ENCODE measurements at places on chromosomes 3 and 15.

DNA sequence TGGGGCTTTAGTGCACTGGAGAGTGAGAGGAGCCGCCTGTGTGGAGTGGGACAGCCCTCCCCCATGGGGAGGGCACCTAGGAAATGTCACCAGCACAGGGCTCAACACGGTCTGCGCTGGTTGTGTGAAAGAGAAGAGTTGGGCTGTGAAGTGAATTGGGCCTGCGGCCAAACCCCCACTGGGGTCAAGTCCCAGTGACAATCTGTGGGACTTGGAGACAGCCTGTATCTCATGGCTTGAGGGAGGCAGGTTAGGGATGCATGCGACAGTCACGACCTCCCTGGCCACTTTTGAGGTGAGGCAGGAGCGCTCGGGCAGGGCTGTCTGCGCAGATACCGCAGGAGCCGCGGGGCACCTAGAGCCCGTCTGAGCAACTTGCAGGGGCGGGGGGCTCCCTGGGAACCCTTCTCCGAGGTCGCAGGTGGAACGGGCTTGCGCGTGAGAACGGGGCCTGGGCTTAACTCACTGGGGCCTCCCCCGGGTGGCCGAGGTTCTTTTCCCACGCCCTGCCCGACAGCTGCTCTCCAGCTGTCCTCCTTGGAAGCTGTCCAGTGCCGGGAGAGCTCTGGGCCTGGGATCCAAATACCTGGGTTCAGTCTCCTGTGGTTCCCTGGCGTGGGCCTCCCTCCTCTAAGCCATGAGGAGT is 77.4 kb downstream of the SNRK start:
- no peak for DNase-seq

- DNase-seq = no peak
Observed at GRCh38 chr15:37106490-37107001, 6.2 kb upstream of the MEIS2 start.

GRCh38 chr3:4476496-4476895 is 9.4 kb upstream of the SUMF1 start:
- DNase-seq = no peak

DNA sequence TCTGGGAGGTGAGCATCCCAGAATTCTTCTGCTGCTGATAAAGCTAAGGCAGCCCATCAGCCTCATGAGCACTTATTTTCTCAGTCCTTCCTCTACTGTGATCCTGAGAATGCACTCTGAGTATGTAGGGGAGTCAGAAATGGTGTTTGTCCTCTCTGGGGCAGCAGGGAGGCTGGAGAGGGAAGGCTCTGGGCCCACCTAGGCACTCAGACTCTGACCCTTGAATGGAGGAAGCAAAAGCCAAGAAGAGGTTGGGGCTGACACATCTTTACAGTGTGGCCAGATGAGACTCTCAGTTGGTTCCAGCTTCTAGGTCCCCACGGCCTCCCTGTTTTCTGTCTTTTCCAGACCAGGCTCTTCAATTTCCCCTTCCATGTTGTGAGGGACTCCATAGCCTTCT is 36.1 kb upstream of the BLM start:
- no peak for DNase-seq

DNA sequence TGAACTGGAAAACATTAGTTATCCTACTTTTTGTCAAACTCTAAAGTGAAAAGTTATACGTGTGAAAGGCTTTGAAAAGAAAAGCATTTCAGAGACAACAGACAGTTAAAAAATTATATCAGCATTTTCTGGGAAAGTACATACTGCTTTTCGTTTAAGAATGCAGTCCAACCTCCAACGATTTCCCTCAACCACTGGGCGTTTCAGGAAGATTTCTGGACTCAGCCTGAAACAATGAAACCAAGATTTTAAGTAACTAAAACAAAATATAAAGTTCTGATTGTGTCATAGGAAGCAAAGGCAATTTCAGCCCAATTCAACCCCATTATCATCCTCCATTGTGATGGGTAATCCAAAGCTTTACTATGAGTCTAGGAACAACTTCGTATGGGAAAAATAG is 110.7 kb downstream of the PLD1 start:
- no peak for DNase-seq

GRCh38 chr3:65824166-65824565 is 214.6 kb downstream of the MAGI1 start:
- DNase-seq = no peak

- DNase-seq = no peak
Observed at GRCh38 chr3:24596626-24597025, 102.0 kb upstream of the THRB start.

DNA sequence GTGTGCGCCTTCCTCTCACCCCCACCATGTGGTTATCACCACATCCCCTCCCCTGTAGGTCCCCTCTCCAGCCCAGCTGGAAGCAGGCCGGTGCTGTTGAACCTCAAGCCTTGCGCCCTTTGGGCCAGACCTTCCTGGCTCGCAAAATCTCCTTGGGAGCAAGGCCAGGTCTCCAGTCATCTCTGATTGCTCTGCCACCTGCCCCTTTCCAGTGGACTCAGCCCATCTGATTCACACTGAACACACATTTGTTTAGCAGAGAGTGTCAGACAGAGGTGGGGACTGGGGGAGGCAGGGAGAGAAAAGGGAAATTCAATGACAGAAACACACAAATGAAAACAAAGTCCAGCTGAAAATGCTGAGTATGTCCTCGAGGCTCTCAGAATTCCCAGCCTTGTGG is 119.4 kb downstream of the TPRA1 start:
- no peak for DNase-seq

DNA sequence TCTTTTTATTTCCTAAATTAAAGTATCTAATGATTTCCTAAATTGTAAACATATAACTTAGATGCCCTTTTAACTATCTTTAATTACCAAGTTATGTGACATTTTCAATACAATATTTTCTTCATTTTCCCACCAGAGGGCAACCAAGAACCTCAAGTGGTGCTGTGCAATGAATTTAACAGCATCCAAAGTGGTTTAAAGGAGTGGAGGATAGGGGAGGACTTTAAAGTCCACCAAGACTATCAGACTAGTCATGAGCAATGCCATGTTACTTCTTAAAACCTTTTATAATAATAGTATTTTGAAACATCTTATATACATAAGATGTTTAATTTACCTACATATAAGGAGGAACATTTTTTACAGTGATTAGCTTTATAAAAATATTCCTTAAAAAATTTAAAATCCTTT is 74.4 kb downstream of the DLG1 start:
- DNase-seq = no peak

DNA sequence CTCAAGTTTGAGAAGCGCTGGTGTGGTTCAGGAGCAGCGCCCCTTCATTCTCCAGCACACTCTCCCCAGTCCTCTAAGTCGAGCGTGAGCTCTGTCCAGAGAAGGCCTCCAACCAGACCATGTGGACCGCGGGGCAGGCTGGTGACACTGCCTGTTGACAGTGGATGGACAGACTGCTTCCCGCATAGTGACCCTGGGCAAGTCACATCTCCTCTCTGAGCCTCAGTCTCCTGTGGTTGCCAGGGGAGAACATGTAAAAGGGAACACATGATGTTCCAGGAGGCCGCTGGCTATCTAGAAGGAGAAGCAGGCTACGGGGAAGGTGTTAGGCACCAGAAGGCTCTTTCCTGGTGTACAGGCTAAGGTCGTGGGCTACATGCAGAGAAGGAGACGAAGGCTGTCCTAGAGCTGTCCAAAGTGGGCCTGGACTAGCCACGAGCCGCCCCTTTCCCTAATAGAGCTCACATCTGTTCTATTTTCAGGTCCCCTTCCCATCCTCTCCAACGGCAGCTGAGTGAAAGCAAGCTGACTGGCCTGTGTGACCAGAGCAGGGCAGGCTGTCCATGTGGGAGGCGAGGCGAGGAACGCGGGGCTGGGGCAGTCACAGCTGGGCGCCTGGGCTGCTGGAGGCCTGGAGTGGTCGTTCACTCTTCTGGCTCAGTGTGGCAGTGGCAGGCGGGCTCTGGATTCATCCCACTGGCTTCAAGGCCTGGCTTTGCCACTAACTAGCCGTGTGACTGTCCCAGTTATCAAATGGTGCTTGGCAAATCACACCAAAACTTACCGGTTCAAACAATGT is 11.1 kb downstream of the ISG20 start:
- no peak for DNase-seq

DNA sequence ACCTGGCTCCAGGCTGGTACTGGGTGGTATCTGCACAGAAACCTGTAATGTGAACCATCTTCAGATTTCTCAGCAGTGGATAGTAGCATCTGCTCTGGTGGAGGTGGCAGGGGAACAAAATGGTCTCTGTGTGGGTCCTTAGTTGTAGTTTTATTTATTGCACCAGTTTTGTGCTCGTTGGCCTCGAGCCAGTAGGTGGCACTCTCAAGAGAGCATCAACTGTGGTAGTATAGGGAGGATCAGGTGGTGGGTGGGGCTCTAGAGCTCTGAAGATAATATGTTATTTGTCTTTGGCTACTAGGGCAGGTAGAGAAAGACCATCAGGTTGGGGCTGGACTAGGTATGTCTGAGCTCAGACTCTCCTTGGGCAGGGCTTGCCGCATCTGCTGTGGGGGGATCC is 254.0 kb upstream of the GPR149 start:
- DNase-seq = no peak

DNA sequence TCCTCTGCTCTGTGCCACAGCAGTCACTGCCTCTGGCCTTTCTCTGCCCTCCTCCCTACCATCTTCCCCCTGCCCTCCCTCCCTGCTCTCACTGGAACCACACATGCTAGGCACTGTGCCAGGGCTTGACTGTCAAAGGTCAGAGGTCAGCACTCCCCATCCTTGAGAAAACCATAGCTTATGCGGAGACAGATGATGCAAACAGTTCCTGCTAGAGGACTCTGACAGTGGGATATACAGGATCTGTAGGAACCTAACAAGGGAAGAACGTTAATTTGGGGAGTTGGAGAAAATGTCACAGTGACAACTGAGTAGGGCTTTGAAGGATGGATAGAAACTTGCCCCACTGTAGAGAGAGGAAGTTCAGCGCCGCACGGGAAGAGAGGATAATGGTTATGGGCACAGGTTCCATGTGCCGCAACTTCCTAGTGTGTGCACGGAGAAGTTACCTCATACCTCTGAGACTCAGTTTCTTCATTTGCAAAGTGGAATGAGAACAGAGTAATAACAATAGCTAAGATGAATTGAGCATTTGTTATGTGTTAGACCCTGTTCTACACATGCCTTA is 29.3 kb upstream of the XYLB start:
- DNase-seq = no peak

- DNase-seq = no peak
Observed at GRCh38 chr15:67976506-67977073, 77.5 kb upstream of the PIAS1 start.

GRCh38 chr3:80233576-80233975 is 465.8 kb upstream of the ROBO1 start:
- DNase-seq = no peak

DNA sequence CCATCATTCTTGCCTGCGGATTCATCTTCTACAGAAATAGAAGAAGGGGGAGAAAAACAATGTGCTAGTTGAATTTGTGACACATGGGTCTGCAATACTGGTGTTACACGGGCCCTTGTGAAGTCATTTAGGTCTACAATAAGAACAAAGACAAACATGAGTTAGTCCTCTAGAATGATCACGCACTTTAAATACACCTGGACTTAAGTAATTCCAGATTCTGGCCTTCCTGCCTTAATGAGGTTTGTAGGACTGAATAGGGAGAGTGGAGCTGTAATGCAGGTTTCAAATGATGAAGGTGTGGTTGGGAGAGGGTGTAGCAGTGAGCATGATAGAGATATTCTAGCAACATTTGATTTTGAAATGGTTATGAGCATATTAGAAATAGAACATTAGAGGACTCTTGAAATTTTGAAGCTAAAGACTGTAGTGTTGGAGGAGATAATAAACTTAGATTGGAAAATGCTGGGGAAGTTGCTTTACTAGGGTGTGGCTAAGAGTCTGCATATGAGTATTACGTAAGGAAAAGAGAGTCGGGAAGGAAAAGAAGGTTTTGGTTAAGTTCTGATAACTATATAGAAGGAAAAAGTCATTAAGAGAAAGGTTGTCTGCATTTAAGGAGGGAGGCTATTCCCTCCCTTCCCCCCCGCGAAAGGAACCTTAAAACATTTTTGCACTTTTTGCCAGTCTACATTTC is 606 bp downstream of the EIF2A start:
- DNase-seq = no peak

Data from stimulated activated CD4-positive, alpha-beta T cell treated with anti-CD3 and anti-CD28 coated beads, TNF-alpha, amount 100 ng/mL, for 1 hour (primary cell).